ENCODE measurements at places on chromosomes 5 and 9.
A peak's percentile ranks its signal among the peaks of the same experiment; 100 is the strongest.

DNA sequence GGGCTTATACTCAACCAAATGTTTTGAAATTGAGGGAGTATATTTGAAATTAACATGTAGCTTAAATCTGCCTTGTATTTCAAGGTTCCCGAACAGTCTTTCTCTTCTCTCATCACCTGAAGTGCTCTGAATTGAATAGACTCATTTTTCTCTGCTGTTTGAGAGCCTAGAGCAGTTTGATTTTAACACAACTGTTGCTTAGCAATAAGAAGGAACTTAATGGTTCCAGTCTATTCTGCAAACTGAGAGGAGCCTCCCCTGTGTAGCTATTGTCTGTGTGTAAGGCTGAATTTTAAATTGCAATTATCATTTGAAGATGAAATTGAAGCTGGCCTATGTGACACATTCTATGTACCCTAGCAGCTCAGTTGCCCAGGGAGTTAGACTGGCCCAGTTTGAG, 87.1 kb upstream of the CKMT2 start:
- DNase-seq, result no peak

GRCh38 chr9:26462751-26463150, 429.9 kb downstream of the CAAP1 start:
- DNase-seq, result no peak

GRCh38 chr5:124206540-124206939, 539.9 kb downstream of the ZNF608 start:
- DNase-seq, result no peak

GRCh38 chr5:170206958-170207357, 25.8 kb upstream of the C5orf58 start:
- no peak for DNase-seq

DNA sequence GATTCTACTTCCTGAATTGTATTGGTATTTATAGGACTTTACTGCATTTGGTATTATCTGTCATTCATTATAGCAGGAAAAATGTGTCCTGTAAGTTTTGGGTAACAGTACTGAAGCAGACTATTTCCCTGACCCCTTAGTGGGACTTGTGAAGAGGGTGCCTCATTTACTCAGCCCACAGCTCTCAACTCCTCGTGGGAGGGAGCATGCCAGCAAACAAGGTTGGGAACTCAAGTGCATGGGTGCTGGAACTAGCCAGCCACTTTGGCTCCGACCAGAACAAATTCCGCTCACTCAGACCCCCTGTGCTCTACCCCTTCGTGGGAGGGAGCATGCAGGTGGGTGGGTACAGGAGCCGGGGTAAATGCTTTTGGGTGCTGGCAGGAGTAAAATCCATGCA, 1773.5 kb upstream of the WWC1 start:
- peak; percentile 4 for DNase-seq

DNA sequence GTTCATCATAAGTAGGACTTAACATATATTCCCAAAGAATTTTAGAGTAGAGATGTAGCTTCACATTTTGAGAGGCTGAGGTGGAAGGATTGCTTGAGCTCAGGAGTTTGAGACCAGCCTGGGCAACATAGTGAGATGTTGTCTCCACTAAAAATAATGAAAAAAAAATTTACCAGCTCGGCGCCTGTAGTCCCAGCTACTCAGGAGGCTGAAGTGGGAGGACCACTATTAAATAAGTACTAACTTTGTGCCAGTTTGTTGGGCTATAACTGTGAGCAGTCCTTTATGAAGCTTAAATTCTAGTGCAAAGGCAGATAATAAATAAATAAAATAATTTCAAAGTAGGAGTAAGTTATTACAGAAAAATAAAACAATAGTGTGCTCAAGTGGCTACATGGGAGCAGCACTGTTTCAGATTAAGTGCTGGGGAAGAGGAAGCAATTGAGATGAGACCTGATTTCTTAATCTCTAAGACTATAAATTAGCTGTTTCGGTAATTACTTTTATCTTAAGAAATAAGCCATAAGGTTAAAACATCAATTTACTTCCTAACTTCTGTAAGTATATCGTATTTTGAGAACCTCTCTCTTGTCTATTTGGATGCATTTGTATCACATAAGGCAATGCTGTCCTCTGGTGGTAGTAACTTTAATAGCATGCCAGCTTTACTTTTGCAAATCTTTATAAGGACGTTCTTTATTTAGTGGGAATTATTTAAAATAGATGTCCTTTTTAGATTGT, 98.9 kb downstream of the CSNK1G3 start:
- no peak for DNase-seq

DNA sequence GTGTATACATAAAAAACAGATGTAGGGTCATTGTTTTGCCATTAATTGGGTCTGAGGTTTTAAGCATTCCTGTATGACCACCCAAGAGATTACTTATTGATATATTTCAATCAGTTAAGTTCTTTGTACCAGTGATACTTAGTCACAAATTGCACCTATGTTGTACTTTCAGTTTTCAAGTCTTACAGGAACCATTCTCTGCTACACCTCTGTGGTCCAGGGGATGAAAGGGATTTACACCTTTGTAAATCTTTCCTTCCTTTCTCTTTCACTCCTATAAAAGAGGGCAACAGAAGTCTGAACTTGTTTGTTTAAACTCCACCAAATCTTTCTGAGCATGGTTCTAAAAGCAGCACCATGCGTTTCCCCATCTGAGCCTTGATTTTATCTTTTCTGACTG, 86.1 kb downstream of the DEPDC1B start:
- no peak for DNase-seq

- DNase-seq, result no peak
These were observed 112.0 kb upstream of the IL12B start for GRCh38 chr5:159442206-159442850.

- no peak for DNase-seq
These were observed 88.8 kb downstream of the EGFLAM start for GRCh38 chr5:38347040-38347763.

GRCh38 chr9:2271426-2271825, 256.3 kb downstream of the SMARCA2 start:
- DNase-seq, result no peak

DNA sequence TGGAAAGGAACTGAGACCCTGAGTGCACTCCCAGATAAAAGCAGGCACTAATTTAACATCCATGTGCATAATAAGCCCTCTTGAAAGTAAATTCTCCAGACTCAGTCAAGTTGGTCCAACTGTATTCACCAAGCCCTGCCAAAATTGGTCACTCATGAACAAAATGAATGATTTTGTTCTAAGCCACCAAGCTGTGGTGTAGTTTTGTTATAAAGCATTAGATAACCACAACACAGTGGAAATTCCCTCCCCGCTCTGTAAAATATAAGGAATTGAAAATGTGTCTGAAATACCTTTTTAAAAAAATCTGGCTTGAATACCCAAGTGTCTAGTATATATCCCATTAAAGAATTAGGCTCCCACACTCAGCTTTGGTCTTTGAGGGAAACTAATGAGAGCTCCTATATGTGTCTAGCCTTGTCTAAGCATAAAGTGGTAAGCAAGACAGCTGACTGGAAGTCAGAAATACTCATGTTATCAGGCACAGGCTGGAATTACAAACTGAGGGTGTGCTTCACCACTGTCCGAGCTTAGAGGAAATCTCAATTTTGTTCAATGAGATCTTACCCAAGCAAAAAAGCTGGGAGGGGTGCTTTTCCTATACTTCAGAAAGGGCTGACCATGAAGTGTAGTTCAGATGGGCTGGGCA, 33.2 kb downstream of the IDNK start:
- DNase-seq, result no peak

DNA sequence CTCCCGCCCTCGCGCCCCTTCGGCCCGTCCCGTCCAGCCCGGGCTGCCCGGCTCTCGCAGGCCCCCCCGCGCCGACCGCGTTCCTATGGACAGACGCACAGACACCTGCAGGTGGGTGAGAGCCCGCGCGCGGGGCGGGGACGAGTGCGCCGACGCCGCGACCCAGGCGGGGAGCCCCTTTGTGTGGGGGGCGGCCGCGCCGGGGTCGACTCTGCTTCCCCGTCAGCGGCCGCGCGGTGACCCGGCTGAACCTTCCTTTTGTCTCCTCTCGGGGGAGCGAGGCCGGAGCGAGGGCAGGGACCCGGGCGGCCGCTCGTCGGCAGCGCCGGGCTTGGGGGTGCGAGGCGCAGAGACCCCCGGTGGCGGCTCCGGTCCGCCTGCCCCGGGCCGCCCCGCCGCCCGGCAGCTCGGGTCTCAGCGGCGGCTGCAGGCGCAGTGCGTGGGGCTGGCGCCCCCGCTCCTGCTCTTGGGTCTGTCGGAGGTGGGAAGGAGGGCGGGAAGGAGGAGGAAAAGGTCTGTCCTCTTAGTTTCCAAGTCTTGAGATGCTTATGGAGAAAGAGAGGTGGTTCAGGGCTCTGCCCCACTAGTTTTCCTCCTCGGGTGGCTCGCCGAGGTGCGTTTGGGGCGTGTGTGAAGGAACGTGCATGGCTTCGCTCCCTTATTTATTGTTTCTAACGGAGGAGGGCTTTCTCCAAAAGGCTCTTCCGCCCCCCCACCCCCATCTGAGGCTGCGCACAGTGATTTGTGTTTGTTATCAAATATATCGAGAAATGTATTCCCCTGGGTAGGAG, 576 bp downstream of the KIAA1958 start:
- no peak for DNase-seq

DNA sequence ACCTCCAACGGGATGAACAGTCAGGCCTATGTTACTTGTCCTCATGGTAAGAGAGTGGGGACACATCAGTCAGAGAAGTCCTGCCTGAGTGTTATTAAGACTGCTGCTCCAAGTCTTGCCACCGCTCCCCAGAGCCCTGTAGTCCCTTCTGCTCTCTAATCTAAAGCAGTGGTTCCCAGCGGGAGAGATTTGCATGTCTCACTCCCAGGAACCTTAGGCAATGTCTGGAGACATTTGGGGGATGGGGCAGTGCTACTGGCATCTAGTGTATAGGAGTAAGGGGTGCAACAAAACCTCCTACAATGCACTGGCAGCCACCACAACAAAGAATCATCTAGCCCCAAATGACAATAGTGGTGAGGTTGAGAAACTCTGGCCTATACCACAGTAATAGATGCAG, 2.6 kb upstream of the SVEP1 start:
- DNase-seq, result no peak

GRCh38 chr9:83987402-83987791, 6.8 kb downstream of the RMI1 start:
- DNase-seq, result no peak

DNA sequence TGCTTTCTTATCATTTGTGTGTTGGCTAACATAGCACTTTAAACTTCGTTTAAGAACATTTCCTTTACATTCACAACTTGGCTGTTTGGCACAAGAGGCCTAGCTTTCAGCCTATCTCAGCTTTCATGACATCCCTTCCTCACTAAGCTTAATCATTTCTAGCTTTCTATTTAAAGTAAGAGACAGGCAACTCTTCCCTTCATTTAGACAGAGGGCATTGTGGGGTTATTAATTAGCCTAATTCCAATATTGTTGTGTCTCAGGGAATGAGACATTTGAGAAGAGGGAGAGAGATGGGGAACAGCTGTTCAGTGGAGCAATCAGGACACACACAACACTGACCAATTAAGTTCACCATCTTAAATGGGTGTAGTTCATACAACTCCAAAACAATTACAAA, 51.0 kb upstream of the OR2K2 start:
- no peak for DNase-seq

- no peak for DNase-seq
These were observed 39.4 kb upstream of the SSBP2 start for GRCh38 chr5:81790336-81790735.

DNA sequence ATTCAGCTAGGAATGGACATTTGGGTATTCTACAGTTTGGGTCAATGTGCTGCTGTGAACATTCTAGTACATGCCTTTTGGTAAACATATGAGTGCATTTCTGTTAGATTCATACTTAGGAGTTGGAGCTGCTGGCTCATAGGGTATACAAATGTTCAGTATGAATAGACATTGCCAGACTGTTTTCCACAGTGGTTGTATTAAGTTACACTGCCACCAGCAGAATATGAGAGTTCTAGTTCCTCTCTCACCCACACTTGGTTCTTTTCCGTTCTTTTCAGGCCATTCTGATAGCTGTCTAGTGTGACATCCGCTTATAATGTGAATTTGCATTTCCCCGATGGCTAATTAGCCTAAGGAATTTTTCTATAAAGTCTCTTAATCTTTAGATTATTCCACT, 25.0 kb downstream of the STOM start:
- no peak for DNase-seq

DNA sequence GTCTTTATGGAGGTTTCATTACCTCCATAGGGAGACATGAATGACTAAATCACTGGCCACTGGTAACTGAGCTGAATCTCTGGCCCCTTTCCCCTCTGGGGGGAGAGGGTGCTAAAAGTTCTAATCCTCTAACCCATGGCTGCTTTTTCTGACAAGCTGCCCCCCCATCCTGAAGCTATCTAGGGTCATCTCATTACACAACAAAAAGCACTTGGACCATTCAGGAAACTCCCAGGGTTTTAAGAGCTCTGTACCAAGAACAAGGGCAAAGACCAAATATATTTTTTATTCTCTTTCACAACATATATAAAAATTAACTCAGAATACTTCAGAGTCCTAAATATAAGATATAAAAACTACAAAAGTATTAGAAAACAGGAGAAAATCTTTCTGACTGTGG, 14.3 kb downstream of the AUH start:
- DNase-seq, result no peak

GRCh38 chr9:12170456-12170855, 522.7 kb upstream of the TYRP1 start:
- no peak for DNase-seq

GRCh38 chr9:108779551-108780325, 76.0 kb downstream of the ACTL7B start:
- DNase-seq, result no peak

DNA sequence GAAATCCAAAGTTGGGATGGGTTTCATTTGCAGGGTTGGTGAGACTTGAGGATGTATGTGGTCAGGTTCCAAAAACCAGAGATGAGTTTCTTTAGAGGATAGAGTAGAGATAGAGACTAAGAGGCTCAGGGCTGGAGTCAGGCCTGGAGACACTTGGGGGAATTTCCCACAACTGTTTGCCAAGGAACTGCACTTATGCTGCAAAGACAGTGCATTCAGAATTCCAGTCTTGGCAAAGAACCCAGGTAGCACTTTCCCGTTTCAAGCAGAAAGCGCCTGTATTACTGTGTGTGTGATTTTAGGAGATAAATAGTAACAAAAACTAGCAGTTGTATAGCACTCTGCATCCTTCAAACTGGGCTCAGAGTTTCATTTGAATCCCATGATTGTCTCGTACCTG, 55.4 kb downstream of the SNCAIP start:
- DNase-seq, result no peak

DNA sequence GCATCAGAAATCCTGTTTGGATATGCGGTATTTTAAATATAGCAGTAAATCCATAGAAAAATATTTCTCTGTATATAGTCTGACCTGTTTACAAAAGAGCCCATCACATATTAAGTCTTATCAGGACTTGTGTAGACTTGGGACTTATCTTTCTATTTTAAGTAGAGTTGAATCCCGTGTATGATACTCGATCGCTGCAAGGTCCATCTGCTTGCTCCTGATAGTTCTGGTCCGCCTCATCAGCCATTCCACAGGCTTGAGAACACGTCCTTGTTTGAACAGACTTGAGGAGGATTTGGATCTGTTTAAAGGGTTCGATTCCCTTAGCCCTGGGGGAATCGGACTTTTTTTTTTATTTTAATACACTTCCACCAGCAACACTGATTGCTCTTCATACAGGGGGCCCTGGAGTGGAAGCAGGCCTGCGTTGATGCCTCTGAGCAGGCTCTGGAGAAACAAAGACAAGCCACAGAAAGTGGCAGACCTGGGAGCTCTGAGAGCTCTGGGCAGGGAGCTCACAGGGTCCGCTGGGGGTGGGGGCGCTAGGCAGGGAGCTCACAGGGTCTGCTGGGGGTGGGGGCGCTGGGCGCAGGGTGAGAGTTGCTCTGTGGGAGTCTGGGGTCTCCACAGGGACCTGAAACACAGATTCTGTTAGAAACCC, 112.2 kb downstream of the MVB12B start:
- no peak for DNase-seq
